ENCODE measurements at places on chromosomes 3 and 15.
A peak's percentile ranks its signal among the peaks of the same experiment; 100 is the strongest.

DNA sequence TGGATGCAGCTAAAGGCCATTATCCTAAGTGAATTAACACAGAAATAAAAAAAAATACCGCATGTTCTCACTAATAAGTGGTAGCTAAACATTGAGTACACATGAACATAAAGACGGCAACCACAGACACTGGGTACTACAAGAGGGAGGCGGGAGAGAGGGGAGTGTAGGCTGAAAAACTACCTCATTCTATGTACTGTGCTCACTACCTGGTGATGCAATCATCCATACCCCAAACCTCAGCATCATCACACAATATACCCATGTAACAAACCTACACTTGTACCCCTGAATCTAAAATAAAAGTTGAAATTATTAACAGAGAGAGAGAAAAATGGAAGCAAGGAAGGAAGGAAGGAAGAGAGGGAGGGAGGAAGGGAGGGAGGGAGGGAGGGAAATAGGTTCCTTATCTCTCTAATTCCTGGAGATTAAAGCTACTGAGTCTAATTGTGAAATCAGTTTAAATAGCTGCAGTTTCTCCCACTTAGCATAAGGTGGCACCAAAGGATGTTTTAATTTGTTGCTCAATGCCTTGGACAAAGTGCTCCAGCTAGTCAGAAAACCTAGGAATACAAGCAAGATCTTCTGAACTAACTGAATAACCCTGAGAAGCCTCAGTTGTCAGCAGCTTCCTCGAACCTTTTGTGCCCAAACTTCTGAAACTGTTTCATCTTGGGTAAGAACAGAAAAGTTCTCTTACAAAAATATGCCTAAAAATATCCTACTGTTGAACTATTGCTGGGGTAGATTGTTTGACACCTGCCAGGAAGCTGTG lies 79.4 kb upstream of the ATP11B start:
- DNase-seq, result peak; percentile 68

- no peak for DNase-seq
Measured at GRCh38 chr3:124274051-124274450, 282.1 kb upstream of the ROPN1 start.

DNA sequence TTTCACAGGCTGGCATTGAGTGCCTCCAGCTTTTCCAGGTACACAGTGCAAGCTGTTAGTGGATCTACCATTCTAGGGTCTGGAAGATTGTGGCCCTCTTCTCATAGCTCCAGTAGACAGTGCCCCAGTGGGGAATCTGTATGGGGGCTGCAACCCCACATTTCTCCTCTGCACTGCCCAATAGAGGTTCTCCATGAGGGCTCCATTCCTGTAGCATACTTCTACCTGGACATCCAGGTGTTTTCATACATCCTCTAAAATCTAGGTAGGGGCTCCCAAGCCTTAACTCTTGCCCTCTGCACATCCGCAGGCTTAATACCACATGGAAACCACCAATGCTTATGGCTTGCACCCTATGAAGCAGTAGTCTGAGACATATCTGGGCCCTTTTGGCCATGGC lies 15.1 kb upstream of the CCR2 start:
- no peak for DNase-seq

GRCh38 chr15:31273258-31273941 lies 53.2 kb upstream of the KLF13 start:
- DNase-seq, result no peak

DNA sequence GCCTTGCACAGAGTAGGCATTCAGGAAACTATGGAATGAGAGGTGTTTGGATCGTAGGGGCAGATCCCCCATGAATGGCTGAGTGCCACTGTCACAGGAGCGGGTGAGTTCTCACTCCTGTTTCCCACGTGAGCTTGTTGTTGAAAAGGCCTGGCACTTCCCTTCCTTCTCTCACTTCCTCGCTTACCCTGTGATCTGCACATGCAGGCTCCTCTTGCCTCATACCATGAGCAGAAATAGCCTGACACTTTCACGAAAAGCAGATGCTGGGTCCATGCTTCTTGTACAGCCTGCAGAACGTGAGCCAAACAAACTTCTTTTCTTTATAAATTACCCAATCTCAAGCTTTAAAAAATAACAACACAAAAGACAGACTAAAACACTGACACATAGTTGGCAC lies 55.4 kb downstream of the AGBL1 start:
- no peak for DNase-seq

DNA sequence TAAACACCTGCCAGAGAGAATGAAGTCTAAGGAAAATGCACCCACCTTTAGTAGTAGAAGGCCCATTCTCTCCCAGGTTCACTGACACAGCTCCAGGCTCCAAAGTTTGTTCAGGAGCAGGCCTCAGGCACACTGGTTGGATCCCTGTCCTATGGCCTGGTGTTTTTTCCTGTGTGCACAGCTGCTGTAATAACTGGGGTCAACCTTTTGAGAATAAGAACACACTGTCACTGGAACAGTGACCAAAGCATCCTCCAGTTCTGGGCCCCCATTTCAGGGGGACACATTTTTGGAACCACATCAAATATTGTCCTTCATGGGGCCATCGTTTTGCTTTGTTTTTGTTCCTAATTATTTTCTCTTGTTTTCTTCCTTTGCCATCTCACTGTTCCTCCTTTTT lies 95.8 kb downstream of the ARNT2 start:
- DNase-seq, result no peak

GRCh38 chr3:117483839-117484238 lies 774.3 kb downstream of the TUSC7 start:
- no peak for DNase-seq

DNA sequence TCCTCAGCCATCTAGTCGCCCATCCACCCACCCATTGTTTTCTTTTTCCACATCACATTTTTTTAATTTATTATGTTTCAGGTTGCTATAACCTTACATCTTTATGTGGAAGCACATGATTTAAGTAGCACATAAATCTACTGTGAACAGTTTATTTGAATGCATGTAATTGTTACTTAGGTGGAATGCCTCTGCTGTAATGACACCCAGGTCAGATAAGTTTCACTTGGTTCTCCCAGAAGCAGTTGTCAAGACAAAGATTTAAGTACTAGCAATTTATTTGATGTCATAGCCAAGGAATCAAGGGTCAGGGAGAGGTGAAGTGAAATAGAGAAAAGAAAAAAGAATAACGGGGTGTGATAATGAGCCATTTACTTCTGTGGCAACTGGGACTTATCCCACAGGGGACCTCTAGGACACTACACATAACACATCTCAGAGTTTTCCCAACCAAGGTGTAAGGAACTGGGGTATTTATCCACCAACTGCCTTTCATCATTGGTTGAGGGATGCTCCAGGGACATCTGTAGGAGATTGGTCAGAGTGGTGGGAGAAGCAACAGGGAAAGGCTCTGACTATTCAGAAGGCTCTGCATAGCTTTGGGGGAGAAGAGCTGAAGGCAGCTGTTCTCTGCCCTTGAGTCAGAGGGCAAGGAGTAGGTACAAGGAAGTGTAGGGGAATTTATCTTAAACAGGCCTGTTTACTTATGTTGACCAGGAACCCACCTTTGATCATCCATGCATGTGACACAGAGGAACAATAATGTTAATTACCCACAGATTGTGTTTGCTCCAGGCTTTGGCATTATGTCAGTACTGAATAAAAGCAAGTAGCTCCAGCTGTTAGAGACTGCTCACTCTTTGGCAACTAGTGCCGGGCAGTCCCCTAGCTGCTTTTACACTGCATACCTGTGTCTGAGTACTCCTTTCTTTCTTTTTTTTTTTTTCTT lies 94.8 kb downstream of the CD200R1L start:
- no peak for DNase-seq

- no peak for DNase-seq
Measured at GRCh38 chr15:69311319-69311721, 12.6 kb downstream of the PAQR5 start.

- peak; percentile 73 for DNase-seq
Measured at GRCh38 chr15:70528270-70528706, 235.1 kb downstream of the UACA start.

- no peak for DNase-seq
Measured at GRCh38 chr3:123685780-123686179, 100.9 kb upstream of the HACD2 start.

DNA sequence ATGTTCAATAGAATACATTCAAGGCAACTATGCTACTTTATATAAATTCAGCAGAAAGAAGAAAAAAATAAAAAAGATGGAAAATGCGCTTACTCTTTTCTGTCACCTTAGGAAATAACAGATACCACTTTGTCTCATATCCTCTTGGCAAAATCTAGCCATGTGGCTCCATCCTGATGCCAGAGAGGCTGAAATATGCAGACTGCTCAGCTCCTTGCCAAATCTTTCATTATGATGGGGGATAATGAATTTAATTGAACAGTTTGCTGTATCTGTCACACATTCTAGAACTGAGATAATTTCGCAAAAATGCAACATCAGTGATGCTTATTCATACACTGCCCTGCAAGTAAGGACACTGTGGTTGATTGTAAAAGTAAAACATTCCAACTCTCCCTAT lies 1081.5 kb downstream of the PLOD2 start:
- no peak for DNase-seq

DNA sequence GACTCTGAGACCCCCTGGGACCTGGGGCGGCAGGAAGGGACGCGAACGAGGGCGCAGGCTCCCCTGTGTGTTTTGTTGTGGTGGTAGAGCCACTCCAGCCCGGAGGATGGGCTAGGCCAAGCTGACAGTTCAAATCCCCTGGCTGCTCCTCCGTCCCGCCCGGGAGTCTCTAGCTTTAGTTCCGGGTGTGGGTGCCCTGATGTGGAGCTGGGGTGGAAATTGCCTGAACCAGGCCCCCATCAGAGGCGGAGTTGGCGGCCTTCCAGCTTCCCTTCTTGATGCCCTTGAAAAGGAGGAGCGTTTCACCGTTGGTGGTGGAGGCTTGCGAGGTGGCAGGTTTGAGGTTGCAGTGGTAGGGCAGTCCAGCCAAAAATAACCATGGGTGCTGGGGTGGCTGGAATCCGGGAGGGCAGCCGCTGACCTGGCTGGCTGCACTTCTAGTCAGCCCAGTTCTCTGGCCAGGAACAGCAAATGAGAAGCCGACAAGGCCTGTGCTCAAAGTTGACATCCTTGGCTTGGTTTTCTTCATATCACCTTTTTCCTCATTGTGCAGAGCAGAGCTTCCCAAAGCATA lies 817 bp downstream of the CLK3 start:
- peak; percentile 97 for DNase-seq

GRCh38 chr3:86388820-86389219 lies 602.1 kb downstream of the VGLL3 start:
- peak; percentile 7 for DNase-seq

- DNase-seq, result no peak
Measured at GRCh38 chr3:184725176-184725719, 13.4 kb upstream of the MAGEF1 start.

GRCh38 chr15:93449798-93450197 lies 360.8 kb upstream of the RGMA start:
- DNase-seq, result no peak

GRCh38 chr15:40680151-40680550 lies 14.8 kb upstream of the RAD51 start:
- no peak for DNase-seq

DNA sequence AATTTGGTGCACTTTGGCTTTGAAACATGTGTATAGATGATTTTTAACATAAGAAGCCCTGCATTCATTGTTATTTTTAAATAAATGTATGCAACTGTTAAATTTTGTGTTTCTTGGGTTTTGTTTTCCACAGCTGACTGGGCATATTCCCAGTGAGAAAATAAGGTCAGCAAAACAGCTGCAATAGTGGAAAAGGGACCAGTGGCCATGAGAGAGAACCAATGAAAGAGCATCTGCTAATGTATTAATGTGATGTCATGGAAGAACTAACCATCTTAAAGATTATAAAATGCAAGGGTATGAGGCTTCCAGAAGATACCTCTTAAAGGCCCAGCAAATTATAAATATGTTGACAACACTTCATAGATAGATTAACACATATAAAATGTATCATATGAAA lies 31.0 kb upstream of the KBTBD12 start:
- no peak for DNase-seq

- no peak for DNase-seq
Measured at GRCh38 chr15:61034678-61035291, 194.3 kb downstream of the RORA start.

GRCh38 chr3:134721214-134721613 lies 70.4 kb upstream of the KY start:
- no peak for DNase-seq

DNA sequence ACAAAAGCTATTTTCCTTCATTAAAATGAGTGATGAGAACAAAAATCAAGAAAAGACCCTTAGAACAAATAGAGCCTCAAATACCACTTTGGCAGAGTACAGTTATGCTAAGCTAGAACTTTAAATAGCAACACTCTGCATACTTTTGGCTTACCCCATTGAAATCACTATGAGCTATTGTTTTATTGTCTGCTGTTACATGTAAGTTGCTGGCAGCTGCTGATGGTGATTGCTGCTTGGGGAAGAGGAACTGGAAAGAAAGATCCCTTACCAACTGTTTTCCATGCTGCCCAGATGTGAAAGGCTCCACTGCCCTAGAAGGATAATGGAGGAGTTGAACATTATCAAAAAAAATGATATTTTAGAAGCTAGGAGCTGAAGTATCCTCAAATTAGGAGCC lies 135.4 kb downstream of the SYNPR start:
- no peak for DNase-seq

GRCh38 chr3:107142786-107143575 lies 234.3 kb upstream of the CCDC54 start:
- peak; percentile 89 for DNase-seq

DNA sequence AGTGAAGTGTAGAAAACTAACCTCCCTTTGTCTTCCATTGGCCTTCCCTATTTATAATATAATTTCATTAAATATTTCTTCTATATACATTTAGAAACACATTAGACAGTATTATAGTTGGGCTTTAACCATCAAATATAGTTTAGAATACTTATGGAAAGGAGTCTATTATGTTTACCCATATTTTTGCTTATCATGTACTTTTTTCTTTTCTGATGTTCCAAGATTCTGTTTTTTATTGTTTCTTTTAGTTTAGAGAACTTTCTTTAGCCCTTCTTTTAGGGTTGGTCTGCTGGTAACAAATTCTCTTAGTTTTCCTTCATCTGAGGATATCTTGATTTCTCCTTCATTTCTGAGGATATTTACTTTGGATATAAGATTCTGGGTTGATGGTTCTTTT lies 23.7 kb downstream of the SH3GL3 start:
- no peak for DNase-seq

DNA sequence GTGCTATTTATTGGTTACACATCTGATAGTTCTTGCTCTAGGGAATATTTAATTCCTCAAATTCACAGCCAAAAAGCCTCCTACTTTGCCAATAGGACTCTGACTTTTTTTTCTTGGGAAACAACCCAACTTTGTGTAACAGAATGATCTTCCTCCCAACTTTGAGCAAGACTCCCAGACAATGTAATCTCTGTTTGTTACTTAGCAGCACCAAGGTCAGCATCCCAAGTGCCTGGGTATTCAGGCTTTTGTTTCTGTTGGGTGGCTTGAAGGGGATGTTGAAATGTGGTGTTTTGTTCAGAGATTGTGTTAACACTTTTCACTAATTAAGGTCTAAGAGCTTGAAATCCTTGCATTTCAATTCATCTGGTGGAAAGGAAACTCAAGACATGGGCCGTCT lies 115.8 kb downstream of the ADAMTS9 start:
- DNase-seq, result no peak

DNA sequence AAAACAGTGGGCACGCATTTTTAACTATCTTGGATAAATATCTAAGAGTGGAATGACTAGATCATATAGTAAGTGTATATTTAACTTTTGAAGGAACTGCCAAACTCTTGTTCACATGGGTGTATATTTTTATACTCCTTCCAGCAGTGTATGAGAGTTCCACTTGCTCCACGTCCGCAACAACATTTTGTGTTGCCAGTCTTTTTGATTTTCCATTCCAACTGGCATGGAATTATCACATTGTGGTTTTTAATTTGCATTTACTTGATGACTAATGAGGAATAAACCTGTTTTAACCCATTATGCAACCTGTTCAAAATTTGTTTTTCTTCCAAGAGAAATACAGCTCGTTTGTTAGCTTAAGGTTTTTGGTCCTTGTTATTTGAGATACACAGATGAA lies 51.6 kb downstream of the ZNF621 start:
- DNase-seq, result no peak
